ENCODE measurements at places on chromosomes 3 and 15.
A peak's percentile ranks its signal among the peaks of the same experiment; 100 is the strongest.

DNA sequence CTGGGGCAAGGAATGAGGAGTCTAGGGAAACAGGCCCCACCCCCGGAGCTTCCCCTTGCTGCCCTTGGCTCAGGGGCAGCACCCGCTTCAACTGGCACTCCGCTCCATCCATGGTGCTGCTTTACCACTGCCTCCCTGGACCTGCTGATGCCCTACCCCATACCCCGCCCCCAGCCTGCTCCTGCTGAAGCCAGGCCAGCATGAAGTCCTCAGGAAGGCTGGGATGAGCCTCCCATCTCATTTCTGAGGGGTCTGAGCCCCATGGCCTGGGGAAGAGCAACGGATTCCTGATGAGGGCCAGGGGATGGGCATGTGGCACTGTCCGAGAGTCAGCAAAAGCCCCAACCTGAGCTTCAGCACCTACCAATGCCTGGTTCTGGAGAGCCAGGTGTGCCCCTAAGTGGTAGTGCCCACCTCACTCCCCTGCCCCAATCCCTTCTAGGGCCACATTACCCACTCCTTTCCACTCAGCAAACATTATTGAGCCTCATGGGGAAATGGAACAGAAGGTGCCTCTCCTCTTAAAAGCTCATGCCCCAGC, 21.0 kb downstream of the SEC61A1 start:
- no peak for DNase-seq

- DNase-seq, result no peak
These were observed 33.8 kb downstream of the MRAS start for GRCh38 chr3:138381950-138382715.

DNA sequence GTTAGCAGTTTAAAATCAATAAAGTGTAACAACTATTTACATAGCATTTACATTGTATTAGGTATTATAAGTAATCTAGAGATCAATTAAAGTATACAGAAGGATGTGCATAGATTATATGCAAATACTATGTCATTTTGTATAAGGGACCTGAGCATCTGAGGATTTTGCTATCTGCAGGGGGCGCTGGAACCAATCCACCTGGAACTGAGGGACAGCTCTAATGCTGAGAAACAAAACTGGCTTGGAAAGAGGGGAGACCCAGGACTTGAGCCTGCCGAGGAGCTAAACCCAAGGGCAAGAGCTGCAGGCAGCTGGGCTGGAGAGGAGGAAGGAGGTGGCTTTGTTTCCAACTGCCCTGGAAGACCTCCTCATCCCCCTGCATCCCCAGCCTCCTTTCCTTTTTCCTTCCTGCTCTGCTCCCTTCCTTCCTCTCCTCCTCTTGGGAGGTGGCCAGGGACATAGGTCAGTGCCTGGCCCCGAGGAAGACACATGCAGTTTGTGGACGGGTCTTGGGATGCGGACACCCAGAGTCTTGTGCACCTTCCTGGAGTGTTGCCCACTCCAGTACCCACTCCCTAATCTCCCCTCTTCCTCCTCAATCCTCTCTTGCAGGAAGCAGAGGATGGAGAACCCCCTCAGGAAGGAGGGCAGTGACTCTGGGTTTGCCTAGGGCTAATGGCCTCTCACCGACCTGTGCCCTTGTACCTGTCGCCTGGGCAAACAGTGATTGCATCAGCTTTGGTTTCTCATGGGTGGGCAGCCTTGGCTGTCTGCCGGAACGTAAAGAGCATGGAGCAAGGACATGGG, 825 bp upstream of the RTP3 start:
- DNase-seq, result no peak

GRCh38 chr3:54008099-54008498, 114.3 kb upstream of the CACNA2D3 start:
- DNase-seq, result no peak

- no peak for DNase-seq
These were observed 678 bp downstream of the DOCK3 start for GRCh38 chr3:50675179-50676030.

- no peak for DNase-seq
These were observed 128.9 kb downstream of the NSMCE3 start for GRCh38 chr15:29140475-29141307.

DNA sequence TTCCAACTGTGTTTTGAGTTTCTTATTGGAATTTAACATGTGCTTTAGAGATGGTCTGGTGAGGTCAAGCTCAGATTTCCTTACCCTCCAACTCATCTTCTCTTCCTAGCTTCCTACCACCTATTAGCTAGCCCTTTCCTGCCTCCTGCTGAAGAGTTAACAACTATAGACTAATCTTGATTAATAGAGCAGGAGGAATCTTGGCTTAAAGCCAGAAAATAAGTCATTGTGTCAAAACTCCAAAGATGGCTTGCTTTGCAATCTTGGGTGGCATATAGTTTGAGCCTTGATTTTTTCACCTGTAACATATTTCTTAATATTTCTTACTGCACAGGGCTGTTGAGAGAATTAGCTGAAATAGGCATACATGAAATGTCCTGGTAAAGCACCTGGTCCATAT, 27.3 kb downstream of the BCL2L10 start:
- no peak for DNase-seq

GRCh38 chr15:72953306-72953705, 99.0 kb upstream of the NEO1 start:
- DNase-seq, result no peak

- DNase-seq, result no peak
These were observed 416.5 kb downstream of the TBL1XR1 start for GRCh38 chr3:176780766-176781165.

GRCh38 chr15:40744815-40745152, 10.3 kb downstream of the RMDN3 start:
- no peak for DNase-seq

DNA sequence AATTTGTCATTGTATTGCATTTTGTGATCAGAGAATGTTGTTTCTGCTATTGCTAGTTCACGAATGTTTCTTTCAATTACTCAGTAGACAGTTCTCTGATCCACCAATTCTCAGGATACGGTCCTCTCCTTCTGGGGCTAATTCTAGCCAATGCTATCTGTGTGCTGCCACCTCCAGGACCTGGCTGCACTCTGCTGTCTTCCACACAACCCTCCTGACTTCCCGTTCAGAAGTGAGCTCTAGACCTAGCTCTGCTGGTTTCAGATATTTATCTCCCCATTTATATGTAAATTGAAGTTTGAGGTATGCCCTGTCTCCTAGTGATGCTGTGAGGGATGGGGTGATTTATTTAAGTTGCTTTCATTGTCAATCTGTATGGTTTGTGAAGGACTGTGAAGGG, 21.7 kb upstream of the UBL7 start:
- DNase-seq, result no peak

- peak; percentile 75 for DNase-seq
These were observed 83.6 kb upstream of the AKAP13 start for GRCh38 chr15:85296615-85297402.

GRCh38 chr3:28841441-28841840, 439.4 kb upstream of the RBMS3 start:
- DNase-seq, result no peak

GRCh38 chr3:127844326-127844942, 22.1 kb upstream of the MGLL start:
- DNase-seq, result no peak

DNA sequence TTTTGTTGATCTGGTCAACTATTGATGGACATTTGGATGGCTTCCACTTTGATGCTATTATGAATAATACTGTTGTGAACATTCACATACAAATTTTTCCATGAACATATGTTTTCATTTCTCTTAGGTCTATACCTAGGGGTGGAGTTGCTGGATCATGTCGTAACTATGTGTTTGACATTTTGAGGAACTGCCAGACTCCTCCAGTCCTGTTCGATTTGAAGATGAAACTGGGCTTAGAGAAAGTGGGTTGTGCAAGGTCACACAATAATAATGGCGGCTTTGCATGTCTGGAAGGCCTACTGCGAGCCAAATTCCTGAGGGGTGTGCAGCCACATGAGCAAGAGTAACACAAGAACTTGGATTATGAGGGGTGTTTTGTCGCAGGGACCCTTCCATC, 2.6 kb downstream of the TSEN2 start:
- no peak for DNase-seq

- no peak for DNase-seq
These were observed 91.5 kb upstream of the TNFAIP8L3 start for GRCh38 chr15:51186181-51186705.

GRCh38 chr3:196883361-196883760, 15.6 kb downstream of the SENP5 start:
- DNase-seq, result no peak

DNA sequence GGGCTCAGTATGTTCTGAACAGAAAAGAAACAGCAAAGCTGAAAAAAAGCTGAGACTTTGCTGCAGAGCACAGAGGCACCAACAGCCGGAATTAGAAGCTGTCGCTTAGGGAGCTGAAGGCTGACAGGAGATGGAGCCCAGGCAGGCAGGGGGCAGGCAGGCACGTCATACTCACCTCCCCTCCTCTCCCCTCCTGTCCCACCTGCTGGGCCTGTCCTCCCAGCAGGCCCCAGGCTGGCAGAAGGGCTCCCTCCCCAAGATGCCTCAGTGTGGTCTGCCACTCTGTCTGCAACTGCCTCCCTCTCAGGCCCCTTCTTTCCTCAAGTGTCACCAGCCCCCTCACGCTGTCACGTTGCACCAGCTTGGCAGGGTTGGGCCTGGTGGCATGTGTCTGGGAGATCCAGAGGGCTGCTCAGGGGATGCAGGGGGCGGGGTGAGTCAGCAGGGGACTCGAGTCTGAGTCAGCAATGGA, 3.2 kb upstream of the ANKRD63 start:
- DNase-seq, result no peak

- no peak for DNase-seq
These were observed 11.6 kb downstream of the DNAH1 start for GRCh38 chr3:52327486-52328290.

DNA sequence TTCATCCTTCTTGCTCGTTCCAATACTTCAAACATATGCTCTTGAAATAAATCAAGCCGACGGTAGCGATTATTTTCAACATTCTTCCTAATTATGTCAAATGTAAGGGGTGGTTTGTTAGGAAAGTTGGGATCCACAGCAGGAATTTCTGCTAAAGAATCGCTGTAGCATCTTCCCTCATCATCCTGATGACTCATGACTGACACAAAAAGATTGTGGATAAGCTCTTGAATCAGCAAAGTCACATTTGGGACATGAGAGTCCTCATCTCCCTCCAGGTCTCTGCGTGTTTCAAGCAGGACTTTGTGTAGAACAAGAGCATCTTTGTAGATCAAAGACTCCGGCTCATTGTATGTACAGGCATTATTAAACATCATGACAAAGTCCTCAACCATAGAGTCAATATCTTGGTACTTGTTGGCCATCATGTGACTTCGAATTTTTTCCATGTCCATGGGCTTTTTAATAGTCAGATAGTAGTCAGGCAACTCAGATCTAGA, 73.0 kb downstream of the UQCC5 start:
- DNase-seq, result no peak

DNA sequence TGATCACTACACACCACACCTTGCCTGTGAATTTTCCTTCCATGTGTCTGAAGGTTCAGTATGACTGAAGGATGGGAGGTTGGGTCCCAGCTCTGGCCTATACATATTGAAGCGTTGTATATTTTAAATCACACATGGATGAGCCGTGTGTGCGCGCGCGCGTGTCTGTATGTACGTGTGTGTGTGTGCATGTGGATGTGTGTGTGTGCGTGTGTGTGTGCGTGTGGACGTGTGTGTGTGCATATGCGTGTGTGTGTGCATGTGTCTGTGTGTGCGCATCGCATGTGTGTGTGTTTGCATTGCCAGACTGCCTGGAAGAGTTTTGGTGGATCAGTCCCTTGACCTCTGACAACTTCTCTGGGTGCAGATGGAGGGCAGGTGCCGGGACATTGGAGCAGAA, 45.7 kb downstream of the RPLP1 start:
- DNase-seq, result no peak

- no peak for DNase-seq
These were observed 11.5 kb upstream of the PCSK6 start for GRCh38 chr15:101500865-101501551.

DNA sequence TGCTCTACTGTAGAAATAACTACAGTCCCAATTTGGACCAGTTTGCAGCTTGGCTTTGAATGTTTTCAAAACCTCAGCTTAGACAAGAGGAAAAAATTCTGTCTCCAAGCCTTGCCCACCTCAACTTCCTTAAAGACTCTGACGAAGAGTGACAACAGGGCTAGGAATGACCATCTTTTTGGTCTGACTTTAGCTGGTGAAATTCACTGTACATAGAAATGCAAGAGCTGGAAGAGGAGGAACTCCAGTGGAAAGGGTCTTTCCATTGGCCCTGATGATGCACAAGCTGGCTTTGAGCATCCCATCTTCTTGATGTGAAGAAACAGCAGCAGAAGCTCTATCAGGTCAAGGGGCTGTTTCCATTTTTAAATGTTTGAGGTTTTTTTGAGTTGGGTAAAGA, 22.7 kb upstream of the SH3BP5 start:
- DNase-seq, result no peak

- DNase-seq, result no peak
These were observed 460.5 kb downstream of the ZNF385D start for GRCh38 chr3:21290557-21290956.

- DNase-seq, result no peak
These were observed 4.8 kb downstream of the TMIE start for GRCh38 chr3:46705751-46706552.

DNA sequence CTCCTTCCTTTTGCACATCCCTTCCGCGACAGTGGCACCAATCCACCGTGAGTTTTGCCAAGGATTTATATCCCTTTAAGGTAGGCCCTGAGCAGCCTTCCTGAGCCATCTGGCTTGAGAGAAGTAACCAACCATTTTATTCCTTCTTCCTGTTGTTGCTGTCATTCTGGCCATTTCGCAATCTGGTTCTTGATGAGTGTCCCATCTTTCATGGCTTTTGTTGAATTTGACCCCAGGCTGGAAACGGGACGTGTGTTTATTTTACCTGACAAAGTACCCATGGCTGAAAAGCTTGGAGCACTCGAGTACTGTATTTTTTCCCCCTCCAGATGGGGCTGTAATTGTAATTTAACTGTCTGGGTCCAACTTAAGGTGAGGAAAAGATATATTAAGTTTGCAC, 173.4 kb downstream of the WNT5A start:
- no peak for DNase-seq

DNA sequence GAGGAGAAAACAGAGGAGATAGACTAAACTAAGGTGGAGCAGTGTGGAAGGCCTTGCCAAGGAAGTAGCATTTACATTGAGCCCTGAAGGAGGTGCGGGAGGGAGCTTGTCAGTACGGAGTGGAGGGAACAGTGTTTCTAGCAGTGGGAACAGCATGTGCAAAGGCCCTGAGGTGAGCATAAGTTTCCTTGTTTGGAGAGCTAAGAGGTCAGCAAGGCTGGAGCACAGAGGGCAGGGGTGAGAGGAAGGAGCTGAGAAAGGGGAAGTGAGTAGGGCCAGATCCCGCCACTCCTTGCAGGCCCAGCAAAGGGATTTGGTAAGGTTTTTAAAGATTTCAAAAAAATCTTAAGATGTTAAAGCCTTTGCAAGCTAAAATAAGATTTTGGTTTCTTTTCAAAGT, 70.1 kb downstream of the HMCES start:
- DNase-seq, result no peak

DNA sequence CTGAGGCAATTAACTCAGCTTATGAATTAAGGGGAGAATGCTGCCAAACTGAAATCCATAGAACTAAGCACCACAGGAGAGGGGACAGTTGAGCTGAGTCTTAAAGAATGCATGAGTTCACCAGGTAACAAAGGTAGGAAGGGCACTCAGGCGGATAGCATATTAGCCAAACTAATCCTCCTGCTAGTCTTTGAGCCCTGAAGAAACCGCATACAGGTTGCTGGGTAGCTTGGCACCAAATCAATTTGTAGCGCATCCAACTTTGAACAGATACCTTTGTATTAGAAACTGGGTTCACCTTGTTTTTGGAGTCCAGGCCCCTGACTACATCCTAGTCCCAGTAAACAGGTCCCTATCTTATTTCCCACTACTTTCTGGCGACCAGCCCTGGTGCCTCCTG, 93.7 kb downstream of the FRMD4B start:
- no peak for DNase-seq
